ENCODE measurements at places on chromosomes 11 and 22.

- DNase-seq: no peak
Observed at GRCh38 chr11:45672593-45672992, 7.2 kb upstream of the CHST1 start.

GRCh38 chr22:20531404-20532201, 24.2 kb downstream of the MED15 start:
- no peak for DNase-seq

DNA sequence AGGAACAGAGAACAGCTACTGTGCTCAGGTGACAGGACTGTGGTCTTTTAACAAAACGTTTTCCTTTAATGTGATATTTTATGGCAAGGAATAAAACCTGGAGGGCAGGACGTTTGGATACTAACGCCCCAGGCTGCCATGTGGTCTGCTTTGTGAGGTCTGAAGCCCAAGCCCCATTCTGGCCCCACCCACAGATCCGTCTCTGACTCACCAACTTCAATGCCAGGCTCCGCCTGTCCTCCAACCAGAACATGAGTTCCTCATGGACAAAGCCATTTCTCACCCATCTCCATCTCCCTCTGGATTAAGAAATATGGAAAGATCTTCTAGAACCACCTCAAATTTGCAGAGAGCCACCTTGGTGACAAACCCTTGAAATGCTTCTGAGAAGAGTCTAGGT, 148.8 kb downstream of the CRYBB2 start:
- no peak for DNase-seq

- no peak for DNase-seq
Observed at GRCh38 chr22:42879371-42880021, 22.4 kb upstream of the ARFGAP3 start.

GRCh38 chr11:5275369-5276110, 5.8 kb upstream of the HBE1 start:
- no peak for DNase-seq

- DNase-seq: peak; percentile 79
Observed at GRCh38 chr11:67646535-67647336, 3.8 kb downstream of the ACY3 start.

DNA sequence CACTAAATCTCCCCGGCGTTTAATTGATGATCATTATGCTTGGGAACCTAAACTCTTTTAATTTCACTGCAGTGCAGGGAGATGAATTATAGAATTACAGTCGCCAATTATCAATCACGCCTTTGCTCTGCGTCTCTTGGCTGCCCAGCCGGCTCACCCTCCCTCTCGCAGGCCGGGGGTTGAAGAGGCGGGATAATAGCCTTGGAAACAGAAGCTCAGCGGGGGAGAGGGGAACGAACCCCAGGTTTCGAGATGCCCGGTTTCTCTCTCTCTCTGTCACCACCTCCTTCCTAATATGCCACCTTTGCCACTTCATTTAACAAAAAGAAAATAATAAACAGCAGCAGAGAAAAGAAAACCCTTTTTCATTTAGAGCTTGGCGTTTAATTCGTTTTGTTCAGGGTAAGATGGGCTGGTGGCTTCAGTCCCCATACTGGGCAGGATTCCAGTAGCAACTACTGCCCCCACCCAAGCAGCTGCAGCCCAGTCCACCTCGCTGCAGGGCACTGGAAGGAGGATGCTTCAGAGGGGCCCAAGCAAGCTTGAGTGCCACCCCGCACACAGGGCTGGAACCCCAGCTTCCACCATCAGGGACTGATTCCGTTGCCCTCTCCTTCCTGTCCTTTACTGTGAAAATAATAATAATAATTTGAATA, 271.7 kb downstream of the BUD13 start:
- no peak for DNase-seq

GRCh38 chr11:2380807-2381350, 3.8 kb downstream of the CD81 start:
- no peak for DNase-seq

DNA sequence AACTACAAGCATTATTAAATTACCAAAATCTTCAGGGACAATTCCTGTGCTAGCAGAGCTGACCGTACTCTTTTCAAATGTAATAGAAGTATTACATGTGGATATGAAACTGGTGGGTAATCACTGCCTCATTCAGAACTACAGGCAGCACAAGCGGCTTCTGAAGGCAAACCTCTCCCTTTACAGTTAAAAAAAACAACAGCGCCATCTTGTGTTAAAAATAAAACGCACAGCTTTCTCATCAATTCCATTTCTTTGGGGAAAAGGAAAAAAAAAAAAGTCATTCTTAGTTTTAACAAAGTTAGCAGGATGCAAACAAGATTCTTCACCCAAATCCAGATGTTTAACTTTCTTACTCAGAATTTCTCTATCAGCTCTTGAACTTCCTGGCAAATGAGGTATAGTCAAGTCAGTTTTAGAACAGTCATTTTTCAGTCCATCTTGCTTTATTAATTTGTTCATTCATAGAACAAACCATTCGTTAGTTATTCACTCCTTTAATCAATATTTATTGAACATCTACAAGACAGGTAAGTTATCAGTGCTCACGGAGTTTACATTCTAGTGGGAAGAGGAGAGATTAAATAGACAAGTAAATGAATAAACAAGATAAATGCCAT, 331.8 kb upstream of the MPPED2 start:
- no peak for DNase-seq

GRCh38 chr11:99593197-99593596, 572.4 kb downstream of the CNTN5 start:
- no peak for DNase-seq

GRCh38 chr22:28608546-28608945, 71.1 kb downstream of the TTC28 start:
- no peak for DNase-seq

GRCh38 chr11:124920870-124921609, 2.0 kb downstream of the HEPN1 start:
- DNase-seq: peak; percentile 85

DNA sequence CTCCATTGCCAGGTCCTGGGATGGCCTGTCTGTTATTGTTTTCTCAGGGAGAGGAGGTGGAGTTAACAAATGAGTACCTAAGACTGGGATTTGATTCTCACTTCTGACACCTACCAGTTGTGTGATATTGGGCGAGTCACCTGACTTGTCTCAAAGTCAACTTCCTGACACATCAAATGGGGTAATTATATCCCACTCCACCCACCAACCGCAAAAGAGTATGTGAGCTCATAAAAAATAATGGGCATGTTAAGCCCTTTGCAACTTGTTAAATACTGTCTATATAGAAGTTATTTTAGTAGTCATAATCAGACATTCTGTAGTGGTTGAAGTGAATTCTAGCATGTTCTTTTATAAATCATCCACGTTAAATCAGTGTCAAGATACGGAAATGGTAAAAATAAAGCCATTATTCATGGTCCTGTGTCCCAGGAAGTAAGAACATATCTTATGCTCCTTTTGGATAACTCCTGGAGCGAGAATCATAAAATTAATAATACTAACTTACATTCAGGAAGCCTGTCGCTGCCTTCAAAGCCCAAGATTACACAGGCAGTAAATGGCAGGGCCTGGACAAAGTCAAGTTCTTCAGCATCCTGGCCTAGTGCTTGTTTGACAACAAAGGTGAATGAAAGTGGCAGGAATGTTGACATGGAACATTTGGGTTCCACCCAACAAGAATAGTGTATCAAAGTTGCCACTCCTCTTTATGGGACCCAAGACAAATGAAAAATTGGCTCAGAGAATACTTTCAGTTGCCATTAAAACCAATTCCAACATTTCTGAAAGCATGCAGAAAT, 54.3 kb downstream of the SYTL2 start:
- no peak for DNase-seq

- DNase-seq: no peak
Observed at GRCh38 chr11:73597336-73597955, 466 bp downstream of the FAM168A start.

- no peak for DNase-seq
Observed at GRCh38 chr11:112525844-112526590, 265.4 kb upstream of the PLET1 start.

GRCh38 chr11:65932558-65932919, 12.7 kb upstream of the TSGA10IP start:
- DNase-seq: no peak

GRCh38 chr11:91802475-91802874, 422.1 kb upstream of the FAT3 start:
- no peak for DNase-seq

DNA sequence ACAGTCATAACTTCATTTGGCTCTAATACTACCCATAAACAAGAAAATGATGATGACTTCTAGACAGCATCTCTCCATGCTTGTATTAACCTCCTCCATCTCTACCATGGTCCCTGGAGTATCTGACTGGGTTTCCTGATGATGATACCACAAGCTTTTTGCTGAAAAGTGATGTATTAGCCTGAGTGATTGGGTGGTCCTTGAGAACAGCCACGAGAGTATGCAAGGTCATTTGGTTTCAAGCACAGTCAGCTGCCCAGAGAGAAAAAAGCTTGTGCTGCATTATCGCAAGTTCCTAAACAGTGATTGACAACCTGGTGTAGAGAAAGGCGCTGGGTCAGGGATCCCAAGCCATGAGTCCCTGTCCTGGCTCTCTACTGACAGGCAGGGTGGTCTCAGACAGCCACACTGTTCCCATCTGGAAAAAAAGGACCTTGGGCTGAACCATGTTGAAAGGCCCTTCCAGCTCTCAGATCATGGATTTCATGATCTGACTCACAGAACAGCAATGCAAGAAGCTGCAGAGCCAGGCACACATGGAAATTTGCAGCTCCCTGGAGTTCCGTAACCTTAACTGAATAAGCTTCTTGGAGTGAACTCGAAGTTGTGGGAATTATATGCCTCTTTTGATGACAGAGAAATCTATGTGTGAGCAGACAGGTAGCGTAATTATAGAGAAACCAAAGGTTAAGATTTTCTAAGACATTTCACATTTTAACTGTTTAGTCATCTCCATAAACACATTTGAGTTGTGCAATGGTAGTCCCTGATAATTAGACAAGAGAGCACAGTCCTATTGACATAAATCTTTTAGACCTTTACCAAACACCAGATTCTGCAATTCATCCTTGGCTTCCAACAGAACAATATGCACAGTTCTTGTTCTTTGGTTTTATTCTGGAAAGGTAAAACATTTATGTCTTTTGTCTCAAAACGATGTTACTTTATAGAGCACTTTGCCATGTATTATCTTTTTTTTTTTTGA, 54.1 kb upstream of the UBASH3B start:
- DNase-seq: no peak

DNA sequence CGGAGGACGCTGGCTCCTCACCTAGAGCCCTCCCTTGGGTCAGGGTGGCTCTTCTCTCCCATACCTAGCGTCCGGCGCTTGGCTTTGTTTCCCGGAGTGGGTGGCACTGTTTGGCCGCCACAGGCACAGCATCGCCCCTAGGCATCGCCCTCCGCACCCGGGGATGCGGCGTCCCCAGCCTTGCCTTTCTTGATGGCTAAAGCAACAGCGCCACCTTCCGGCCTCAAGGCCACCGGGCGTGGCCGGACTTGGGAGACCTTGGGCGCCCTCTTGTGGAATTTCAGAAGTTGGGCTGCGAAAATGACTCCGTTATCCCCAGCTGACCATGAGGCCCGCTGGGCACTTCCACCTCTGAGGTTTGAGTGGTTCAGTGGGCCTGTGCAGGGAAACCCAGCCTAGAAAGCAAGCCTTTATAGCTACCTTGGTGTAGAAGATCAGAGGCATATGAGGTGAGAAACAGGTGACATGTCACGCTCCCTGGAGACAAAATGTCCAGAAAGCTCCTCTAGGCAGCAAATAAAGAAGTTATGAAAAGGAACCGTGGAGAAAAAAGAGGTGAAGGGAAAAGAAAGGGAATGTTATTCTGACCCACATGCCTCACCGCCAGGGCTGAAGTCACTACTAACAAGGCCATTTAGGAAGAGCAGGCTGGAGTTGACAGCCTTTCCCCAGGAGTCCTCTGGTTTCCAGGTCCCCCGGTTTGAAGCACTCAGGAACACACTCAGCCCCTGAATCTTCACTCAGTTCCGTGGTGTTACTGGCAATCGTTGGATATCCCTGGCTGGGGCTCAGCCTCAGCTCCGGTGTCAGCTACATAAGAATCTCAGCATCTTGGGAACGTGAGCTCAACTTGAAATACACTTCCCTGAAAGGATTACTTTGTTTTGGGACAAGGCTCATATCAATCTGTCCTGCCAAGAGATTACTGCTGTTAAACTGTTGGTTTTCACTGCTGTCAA, 54.1 kb downstream of the SNX19 start:
- DNase-seq: peak; percentile 88

DNA sequence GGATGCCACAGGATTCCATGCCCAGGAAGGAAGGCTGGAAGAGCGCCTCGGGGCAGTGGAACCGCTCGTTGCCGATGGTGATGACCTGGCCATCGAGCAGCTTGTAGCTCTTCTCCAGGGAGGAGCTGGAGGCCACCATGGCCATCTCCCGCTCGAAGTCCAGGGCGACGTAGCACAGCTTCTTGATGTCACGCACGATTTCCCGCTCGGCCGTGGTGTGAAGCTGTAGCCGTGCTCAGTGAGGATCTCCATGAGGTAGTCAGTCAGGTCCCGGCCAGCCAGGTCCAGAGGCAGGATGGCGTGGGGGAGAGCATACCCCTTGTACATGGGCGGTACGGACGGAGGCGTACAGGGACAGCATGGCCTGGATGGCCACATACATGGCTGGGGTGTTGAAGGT, 17.9 kb upstream of the EP300 start:
- no peak for DNase-seq

GRCh38 chr11:66782726-66783125, 53.7 kb upstream of the SPTBN2 start:
- no peak for DNase-seq

DNA sequence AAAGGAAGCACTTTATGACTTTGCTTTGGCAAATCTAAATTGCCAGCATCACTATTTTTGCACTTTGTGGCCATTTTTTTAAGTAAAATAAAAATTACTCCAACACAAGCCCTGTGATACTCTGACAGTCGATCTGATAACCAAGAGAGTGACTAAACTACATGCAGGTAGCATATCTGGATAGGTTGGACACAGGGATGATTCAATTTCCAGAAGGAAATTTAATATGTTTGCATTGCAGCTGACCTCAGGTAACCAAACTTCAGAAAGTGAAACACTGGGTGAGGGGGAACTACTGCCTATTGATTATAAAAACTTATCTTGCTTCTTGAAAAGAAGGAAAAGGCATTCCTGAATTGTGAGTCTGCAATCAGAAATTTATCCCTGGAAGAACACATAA, 13.9 kb downstream of the OR5B3 start:
- no peak for DNase-seq

DNA sequence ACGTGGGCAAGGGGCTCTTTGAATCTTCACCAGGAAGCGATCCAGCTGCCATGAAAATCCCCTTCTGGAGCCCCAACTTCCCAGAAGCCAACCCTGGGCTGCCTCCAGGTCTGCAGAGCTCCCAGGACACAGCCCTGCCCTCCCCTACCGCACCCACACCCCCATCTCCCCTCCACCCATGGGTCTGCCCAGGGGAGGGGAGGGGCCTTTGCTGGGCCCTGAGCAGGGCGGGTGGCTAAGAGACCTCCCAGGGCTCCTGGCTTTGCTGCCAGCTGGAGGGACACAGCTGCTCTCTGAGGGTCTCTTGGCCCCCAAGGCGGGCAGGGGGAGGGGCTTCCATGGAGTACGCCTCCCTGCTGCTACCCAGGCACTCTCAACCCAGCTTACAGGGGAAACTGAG, 64.1 kb downstream of the WNT7B start:
- no peak for DNase-seq

GRCh38 chr11:38304926-38305325, 1706.9 kb upstream of the RAG2 start:
- DNase-seq: no peak
